ENCODE measurements at places on chromosomes 11 and 22. TPM values are rescaled to one million over a fixed set of nuclear protein-coding genes. Genes with fewer than 3 reads are reported as not detected.

GRCh38 chr11:94058630-94059029, 37.5 kb downstream of the HEPHL1 start:
- DNase-seq = no peak

DNA sequence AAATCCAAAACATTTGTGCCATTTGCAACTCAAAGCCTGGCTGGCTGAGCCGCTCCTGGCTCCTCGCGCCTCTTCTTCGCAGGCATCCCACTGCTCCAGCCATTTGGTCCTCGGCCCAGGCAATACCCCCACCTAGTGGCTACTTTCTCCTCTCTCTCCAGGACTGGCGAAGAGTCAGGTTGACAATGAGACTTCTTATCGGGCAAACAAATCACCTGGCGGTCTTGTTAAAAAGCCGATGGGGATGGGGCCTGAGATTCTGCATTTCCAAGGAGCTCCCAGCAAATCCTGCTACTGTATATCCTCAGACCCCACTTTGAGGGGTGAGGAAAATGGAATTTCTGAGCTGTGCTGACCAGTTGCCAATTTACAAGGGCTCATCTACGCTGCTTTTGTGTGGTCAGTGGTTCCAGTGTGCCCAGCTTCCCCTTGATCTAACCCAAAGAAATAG, 89.0 kb downstream of the ISX start:
- peak; percentile 78 for DNase-seq

Gene CENPM
- 18.8 TPM for total RNA-seq

Gene RIN1
- total RNA-seq = 9.5 TPM

GRCh38 chr11:131056036-131056435, 139.8 kb upstream of the SNX19 start:
- DNase-seq = no peak

All from mucosa of descending colon (tissue), 3 donors.